Fibroblast of skin of abdomen (primary cell): ENCODE measurements at places on chromosomes 7 and 10.

DNA sequence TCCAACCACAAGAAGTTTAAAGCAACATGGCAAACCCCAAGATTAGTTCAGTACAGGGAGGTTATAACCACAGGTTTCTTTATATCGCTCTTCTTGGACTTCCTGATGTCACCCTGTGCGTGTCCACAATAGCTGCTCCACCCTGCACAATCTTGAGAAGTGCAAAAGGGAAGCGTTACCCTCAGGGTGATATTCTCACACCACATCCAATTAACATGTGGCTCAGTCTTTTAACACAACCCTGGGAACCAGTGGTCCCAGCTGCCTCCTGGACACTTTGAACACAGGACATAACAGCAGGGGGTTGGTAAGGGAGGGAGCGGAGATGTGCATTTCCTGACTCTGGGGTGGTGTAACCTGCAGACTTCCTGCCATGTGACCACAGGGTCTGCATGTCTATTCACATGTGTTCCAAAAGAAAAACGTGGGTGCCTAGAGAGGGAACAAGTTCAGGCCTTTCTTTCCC is 64.6 kb downstream of the GSAP start:
- DNase-seq = no peak

GRCh38 chr10:44017483-44018145 is 367.3 kb downstream of the CXCL12 start:
- no peak for DNase-seq

GRCh38 chr7:148447221-148447849 is 143.2 kb upstream of the C7orf33 start:
- DNase-seq = peak; percentile 3

GRCh38 chr7:90383422-90383821 is 19.8 kb upstream of the CLDN12 start:
- peak; percentile 87 for DNase-seq

- no peak for DNase-seq
These were observed 9.6 kb downstream of the CCL24 start for GRCh38 chr7:75804004-75804403.

GRCh38 chr7:69772718-69773436 is 174.6 kb downstream of the AUTS2 start:
- DNase-seq = no peak

- no peak for DNase-seq
These were observed 27.7 kb downstream of the BCCIP start for GRCh38 chr10:125850766-125851731.

DNA sequence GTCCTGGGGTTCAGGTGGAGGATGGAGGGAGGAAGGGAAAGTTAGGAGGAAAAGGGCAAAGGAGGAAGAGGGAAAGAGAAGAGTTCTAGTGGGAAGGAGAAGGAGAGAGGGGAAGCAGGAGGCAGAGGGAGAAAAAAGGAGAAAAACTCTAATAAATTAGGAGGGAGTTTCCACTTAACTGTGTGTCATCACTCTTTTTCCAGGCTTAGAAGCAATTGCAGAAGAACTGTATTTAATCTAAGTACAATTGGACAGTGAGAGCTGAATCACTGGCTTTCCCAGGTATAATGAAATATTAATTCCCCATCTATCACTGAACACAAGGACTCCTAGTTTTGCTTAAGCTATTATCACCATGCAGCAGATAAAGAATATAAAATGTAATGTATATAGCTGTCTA is 76.8 kb downstream of the CREB3L2 start:
- no peak for DNase-seq

GRCh38 chr7:122638459-122638858 is 60.5 kb downstream of the RNF133 start:
- DNase-seq = no peak

DNA sequence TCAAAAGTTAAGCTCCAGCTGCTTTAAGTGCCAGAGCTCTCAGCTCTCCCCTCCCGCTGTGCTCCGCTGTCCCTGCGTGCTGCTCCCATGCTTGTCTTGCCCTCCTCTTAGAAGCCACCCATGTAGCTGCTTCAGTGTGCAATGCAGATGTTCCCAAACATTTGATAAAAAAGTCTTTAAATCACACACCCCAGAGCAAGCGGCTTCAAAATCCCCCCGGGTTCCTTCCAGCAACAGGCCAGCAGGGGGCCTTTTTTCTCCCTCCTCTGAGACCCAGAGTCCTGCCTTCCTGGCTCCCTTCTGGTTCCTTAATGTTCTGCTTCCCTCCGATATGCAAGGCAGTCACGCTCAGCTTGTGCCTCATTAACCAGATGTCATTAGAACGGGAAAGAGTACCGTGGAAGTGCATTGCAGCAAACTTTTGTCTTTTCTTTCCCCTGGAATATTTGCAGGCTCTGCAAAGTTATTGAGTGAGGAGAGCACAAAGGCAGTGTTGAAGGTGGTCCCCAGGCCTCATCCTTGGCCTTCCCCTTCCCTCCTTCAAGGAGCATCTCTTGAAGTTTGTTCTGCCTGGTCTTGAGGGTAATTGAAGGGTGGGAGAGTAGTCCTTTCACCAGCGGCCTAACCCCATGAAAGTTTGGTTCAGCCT is 25.5 kb downstream of the LDB3 start:
- peak; percentile 60 for DNase-seq

DNA sequence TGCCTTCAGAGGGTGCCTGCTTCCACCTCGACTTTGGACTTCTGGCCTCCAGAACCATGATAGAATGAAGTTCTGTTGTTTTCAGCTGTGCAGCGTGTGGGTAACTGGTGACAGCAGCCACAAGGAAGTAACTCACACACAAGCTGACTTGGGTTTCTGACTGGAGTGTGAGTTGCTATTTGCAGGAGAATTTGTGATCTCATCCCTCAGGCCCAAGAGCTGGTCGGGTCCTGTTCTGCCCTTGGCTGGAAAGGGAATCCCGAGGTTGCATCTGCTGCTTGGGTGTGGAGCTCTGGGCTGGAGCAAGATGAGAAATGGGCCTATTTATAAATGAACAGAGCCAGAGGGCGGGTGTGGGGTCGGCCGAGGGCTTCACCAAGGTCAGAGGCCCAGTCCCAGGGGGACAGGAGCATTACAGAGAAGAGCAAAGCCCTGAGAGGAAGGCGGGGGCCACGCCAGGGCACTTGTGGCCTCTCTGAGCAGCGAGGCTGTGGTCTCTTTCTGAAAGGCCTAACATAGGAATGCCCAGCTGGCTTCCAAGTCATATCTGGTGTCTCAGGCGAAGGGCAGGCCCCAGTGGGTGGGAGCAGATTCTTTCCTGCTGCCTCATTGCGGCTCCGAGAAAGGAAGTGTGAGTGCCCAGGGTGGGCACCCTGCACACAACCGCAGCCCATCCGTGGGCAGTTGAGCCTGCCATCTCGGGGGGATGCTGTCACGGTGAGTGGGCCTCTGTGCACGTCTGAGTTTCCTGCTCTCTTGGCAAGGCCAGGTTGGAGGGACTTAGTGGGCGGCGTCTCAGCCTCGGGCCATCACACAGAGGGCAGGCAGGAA is 26.5 kb upstream of the C10orf71 start:
- DNase-seq = peak; percentile 5

GRCh38 chr10:101402711-101403110 is 48.7 kb downstream of the BTRC start:
- DNase-seq = no peak

GRCh38 chr10:127986531-127987466 is 79.9 kb downstream of the PTPRE start:
- DNase-seq = peak; percentile 58

GRCh38 chr10:22554461-22555182 is 159.8 kb downstream of the PIP4K2A start:
- DNase-seq = peak; percentile 80

GRCh38 chr10:1204434-1205326 is 148.5 kb downstream of the WDR37 start:
- no peak for DNase-seq

DNA sequence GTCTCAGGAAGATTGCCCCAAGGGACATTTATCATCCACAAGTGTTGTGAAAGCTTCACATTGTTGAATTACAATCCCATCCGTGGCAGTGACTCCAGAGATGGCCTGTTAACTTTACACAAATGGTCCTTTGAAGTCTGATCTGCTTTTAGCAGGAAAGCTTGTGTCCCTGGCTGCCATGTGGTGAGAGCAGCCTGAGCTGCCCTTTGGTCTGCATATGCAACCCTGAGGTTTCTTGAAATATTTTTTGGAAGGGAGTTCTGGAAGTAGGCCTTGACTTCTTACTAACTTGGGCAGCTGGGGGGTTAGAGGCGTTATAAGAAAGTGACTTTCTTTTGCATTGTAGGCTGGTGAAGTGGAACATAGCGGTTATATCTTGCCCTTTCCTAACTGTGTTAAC is 41.3 kb upstream of the FAM180A start:
- DNase-seq = no peak

DNA sequence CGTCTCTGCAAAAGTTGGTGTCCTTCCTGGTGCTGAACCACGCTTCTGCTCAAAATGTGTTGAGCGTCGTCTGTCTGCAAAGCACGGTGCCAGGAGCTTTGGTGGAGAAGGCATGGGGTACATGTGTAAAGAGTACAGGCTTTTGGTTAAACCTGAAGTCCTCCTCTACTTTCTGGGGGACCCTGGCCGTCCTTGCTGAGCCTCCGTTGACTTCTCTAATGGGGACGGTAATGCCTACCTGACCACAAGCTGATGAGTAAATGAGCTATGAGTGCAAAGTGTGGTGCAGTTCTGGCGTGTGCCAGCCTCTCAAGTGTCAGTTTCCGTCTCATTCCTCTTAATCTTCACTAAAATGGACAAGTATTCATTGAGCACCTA is 527 bp upstream of the HERPUD2 start:
- no peak for DNase-seq

GRCh38 chr10:125283191-125283835 is 123.0 kb upstream of the CTBP2 start:
- no peak for DNase-seq

DNA sequence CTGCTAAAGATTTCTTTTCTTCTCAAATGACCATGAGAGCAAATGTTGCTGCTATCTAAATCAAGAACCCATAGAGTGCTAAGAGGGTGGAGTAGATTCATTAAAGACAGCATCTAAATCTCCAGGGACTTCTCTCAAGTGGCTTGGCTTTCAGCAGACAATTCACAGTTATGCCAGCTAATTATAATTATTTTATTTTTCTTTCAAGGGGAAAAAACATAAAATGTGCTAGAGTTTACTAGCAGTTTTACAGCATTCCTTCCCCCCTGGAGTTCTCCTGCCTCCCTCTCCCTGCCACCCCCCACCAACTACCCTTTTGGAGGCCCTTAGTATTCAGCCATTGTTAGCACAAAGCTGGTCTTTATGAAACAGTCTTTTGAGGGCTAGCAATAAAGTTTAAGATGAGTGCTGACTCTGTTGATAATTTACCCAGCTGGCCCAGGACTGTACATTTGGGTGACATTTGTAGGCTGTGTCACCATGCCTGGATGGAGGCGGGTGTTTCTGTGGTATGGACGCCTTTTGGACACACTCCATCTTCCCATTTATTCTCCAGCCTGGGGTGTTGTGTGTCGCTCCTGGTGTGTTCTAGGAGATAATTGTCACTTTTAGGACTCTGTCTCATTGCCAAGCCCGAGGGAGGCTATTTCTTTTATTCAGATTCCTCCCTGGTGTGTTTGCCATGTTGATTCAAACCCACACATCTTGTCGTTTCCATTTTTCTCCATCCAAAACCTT is 160.2 kb downstream of the CREB5 start:
- no peak for DNase-seq
